Panc1 (cell line): ENCODE measurements at places on chromosomes 3 and 15.

DNA sequence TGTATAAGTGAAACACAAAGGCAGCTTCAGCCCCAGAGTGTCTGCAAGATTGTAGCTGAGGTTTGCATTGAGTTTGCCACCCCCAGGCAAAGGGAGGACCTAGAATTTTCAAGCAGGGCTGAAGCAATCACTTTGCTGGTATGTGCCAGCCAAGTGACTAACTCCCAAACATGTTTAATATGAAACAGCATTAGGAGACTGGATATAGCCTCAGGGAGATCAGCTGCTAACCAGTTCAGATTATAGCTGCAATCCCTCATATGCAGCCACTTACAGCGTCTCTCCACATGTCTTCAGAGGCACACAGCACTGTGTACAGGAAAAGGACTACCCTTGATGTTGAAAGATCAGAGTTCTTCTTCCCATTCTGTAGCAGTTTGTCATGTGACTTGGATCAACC, 38.4 kb upstream of the PPP2R3A start:
- DNase-seq: no peak

- no peak for DNase-seq
Measured at GRCh38 chr15:47477341-47477740, 240.0 kb upstream of the SEMA6D start.

- DNase-seq: no peak
Measured at GRCh38 chr3:139434764-139435307, 41.5 kb downstream of the RBP2 start.

DNA sequence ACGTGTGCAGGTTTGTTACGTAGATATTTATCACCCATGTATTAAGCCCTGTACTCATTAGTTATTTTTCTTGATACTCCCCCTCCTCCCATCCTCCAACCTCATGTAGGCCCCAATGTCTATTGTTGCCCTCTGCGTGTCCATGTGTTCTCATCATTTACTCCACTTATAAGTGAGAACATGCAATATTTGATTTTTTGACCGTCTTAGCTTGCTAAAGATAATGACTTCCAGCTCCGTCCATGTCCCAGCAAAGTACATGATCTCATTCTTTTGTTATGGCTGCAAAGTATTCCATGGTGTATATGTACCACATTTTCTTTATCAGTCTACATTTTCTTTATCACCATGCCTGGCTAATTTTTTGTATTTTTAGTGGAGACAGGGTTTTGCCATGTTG, 623.2 kb downstream of the SQOR start:
- no peak for DNase-seq

- DNase-seq: no peak
Measured at GRCh38 chr3:149705416-149705815, 46.9 kb downstream of the COMMD2 start.

DNA sequence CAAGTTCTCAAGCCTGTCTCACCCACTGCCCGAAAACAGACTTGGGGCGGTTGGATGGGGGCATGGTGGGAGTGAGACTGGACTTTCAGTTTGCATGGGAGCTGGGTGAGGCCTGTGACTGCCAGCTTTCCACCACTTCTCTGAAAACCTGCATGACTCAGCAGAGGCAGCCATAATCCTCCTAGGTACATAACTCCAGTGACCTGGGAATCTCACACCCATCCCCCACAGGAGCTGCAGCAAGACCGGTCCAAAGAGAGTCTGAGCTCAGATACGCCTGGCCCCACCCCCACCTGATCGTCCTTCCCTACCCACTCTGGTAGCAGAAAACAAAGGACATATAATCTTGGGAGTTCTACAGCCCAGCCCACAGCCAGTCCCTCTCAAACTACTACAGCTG, 107.2 kb downstream of the NSMCE3 start:
- no peak for DNase-seq

- no peak for DNase-seq
Measured at GRCh38 chr15:56984681-56985481, 66.4 kb downstream of the TCF12 start.

DNA sequence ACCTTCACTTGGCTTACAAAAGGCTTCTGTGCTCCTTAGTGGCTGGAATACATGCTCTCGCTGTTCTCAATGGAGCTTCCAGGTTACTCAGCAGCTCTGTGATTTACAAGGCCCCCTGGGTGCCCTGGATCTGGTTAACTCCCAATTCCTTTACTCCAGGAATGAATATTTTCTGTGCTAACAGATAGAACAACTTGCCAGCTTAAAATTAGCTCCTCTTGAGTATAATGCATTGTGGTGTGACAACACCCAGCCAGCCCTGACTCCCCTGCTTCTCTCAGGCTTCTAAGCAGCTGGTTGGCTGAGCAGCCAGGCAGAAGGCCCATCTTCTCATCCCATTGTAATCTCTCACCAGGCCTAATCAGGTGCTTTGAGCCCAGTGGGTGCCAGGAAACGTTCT, 246.4 kb downstream of the ALCAM start:
- no peak for DNase-seq
